ENCODE measurements at places on chromosomes 5 and 9. TPM values are rescaled to one million over a fixed set of nuclear protein-coding genes. Genes with fewer than 3 reads are reported as not detected.

The CDC20B gene
- not detected for total RNA-seq

The CTXN3 gene
- not detected for total RNA-seq

The SLC45A2 gene
- 114 TPM for total RNA-seq

The CDK9 gene
- total RNA-seq: 33.1 TPM

The GRXCR2 gene
- total RNA-seq: not detected

The CNTFR gene
- total RNA-seq: not detected

The ZBTB43 gene
- 12.7 TPM for total RNA-seq

The PCDHGA11 gene
- total RNA-seq: 3.7 TPM

The EMB gene
- 5.1 TPM for total RNA-seq

The WDR36 gene
- 77.4 TPM for total RNA-seq

The PRRC1 gene
- 72.7 TPM for total RNA-seq

The POMT1 gene
- 27.6 TPM for total RNA-seq

The ENHO gene
- total RNA-seq: 0.67 TPM

The SPATA31E1 gene
- total RNA-seq: not detected

The FCN2 gene
- not detected for total RNA-seq

The CCL21 gene
- not detected for total RNA-seq

The CD180 gene
- not detected for total RNA-seq

The CDX1 gene
- not detected for total RNA-seq

The SV2C gene
- total RNA-seq: under 0.01 TPM

The FAM200C gene
- 7.0 TPM for total RNA-seq

The TCERG1 gene
- total RNA-seq: 78.8 TPM

The SLCO6A1 gene
- not detected for total RNA-seq

The CXCL14 gene
- not detected for total RNA-seq

The OR13C8 gene
- not detected for total RNA-seq

The SAXO1 gene
- not detected for total RNA-seq

The TNC gene
- 86.1 TPM for total RNA-seq

The GPR151 gene
- not detected for total RNA-seq

The PCDHGA10 gene
- total RNA-seq: 4.5 TPM

The F2RL1 gene
- not detected for total RNA-seq

The PCDHGA6 gene
- 2.1 TPM for total RNA-seq

The MPDZ gene
- total RNA-seq: 87.6 TPM

The DMRT3 gene
- not detected for total RNA-seq

The CTSV gene
- 3.6 TPM for total RNA-seq

The TMEM141 gene
- 55.4 TPM for total RNA-seq

The SPINK6 gene
- total RNA-seq: not detected

The CYLC2 gene
- total RNA-seq: not detected

The ENTREP1 gene
- 5.9 TPM for total RNA-seq

The NTNG2 gene
- total RNA-seq: 4.5 TPM

The AK8 gene
- total RNA-seq: 0.36 TPM

The SEMA5A gene
- 90.9 TPM for total RNA-seq

The IFNA21 gene
- not detected for total RNA-seq

The PCDHB15 gene
- total RNA-seq: not detected

The TMC1 gene
- total RNA-seq: not detected

The CER1 gene
- total RNA-seq: not detected

The ANKRD34B gene
- total RNA-seq: not detected

The JAKMIP2 gene
- 1.9 TPM for total RNA-seq

The ZBTB5 gene
- total RNA-seq: 8.6 TPM

The MUSK gene
- not detected for total RNA-seq

The FAM13B gene
- total RNA-seq: 65.4 TPM

The IL13 gene
- total RNA-seq: not detected

The OBP2B gene
- not detected for total RNA-seq

The CSF2 gene
- total RNA-seq: not detected

The AGXT2 gene
- total RNA-seq: not detected

All from melanocyte of skin (primary cell).